ENCODE measurements at places on chromosomes 1 and 21. TPM values are rescaled to one million over a fixed set of nuclear protein-coding genes. Genes with fewer than 3 reads are reported as not detected.

DNA sequence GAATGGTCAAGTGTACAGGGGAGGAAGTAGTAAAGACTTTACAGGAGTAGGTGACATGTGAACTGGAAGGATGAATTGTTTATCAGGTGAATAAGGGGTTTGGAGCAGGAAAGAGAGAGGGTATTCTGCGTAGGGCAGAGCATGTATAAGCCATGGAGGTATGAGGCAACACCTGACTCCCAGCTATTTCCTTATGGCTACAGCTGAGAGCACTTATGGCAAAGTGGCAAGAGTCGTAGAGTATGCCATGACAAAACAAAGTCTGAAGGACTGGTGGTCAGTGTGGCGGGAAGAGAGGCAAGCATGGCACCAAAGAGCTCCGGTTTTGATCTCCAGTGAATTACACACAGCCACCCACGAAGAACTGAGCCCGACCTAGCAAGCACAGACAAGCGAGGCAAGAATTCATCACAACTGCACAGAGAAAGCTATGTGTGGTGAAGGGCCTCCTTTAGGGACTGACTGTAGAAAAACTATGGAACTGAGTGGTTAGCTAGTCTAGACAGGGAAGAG is 9.0 kb upstream of the ELOVL1 start:
- H3K4me3 ChIP-seq: no peak overlapping the region
- no peaks in the 10 kb centered on the region for H3K4me1 ChIP-seq
- no peak for DNase-seq

DNA sequence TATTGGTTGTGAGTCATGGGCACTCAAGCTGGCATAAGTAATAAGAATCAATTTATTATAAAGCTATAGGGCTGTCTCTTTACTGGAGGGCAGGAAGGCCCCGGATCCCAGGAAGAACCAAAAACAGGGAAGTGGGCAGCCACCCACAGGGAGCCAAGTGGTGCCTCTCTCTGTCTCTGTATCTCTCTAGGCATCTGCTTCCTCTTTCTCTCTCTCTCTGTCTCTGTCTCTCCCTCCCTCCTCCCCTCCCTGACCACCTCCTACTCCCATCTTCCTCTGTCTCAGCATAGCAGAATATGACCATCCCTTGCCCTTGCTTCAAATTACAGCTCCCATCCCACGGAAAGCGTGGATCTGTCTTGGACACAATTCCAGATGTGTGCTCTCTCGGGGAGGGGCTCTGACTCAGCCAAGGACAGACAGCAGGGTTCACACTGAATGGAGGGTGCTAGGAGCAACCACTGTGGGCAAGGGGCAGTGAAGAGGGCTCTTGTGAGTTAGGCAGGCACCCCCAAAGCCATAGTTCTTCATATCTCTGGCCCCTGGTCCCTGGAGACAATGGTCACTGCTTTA is 80.4 kb upstream of the LPGAT1 start:
- H3K36me3 ChIP-seq: no peaks in the 10 kb centered on the region
- peaks cover 6% of the 10 kb centered on the region for H3K27me3 ChIP-seq
- H3K27ac ChIP-seq: no peak overlapping the region
- no peak for DNase-seq
- peaks cover 5% of the 10 kb centered on the region for H3K4me1 ChIP-seq
- H3K4me3 ChIP-seq: no peak overlapping the region

IRF6 gene
- total RNA-seq: 43.1 TPM

KIF14 gene
- 5.1 TPM for total RNA-seq

TMEM79 gene
- total RNA-seq: 6.1 TPM

Measured in mesothelial cell of epicardium (in vitro differentiated cells).